ENCODE measurements at places on chromosomes 1 and 21. TPM values are rescaled to one million over a fixed set of nuclear protein-coding genes. Genes with fewer than 3 reads are reported as not detected.
A peak's percentile ranks its signal among the peaks of the same experiment; 100 is the strongest.

GRCh38 chr1:244318512-244318911 is 133.2 kb downstream of the ADSS2 start:
- no peak for ATAC-seq

The PIGP gene
- total RNA-seq = 16.5 TPM

- no peak for ATAC-seq
Measured at GRCh38 chr21:41715649-41716281, 51.1 kb downstream of the RIPK4 start.

The PLPPR4 gene
- not detected for total RNA-seq

GRCh38 chr21:32474179-32475059 is 61.9 kb downstream of the EVA1C start:
- no peak for ATAC-seq

The SELENBP1 gene
- total RNA-seq = not detected

The RAB29 gene
- total RNA-seq = 31.9 TPM

- ATAC-seq = peak; percentile 68
Measured at GRCh38 chr1:229155472-229155871, 115.4 kb upstream of the RAB4A start.

DNA sequence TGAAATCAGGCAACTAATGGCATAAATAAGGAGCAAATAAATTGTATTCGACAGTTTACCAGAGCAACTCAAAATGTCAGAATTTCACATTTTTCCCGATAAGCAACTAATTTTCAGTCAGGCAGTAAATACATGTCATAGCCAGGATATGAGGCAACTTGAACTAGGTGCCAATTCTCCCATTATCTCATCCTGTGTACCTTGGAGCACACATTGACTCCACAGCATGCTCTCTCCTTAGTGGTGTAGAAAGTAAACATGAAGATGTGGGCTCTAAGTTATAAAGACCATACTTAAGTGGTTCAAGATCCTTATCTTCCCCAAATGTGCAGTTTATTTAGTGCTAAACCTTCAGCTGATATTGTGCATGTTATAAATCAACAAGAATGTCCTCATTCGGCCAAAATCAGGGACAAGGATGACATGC is 197.8 kb downstream of the VAV3 start:
- no peak for ATAC-seq

DNA sequence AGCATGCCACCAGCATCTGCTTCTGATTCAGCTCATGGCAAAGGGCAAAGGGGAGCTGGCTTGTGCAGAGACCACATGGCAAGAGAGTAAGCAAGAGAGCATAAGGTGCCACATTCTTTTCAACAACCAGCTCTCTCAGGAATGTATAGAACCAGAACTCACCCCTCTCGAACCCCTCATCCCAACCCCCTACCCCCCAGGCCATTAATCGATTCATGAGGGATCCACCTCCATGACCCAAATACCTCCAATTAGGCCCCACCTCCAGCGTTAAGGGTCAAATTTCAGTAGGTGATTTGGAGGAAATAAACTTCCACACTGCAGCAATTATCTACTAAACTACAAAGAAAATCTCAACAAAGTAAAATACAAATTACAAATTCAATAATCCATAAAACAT is 32.2 kb upstream of the LRRC7 start:
- no peak for ATAC-seq

DNA sequence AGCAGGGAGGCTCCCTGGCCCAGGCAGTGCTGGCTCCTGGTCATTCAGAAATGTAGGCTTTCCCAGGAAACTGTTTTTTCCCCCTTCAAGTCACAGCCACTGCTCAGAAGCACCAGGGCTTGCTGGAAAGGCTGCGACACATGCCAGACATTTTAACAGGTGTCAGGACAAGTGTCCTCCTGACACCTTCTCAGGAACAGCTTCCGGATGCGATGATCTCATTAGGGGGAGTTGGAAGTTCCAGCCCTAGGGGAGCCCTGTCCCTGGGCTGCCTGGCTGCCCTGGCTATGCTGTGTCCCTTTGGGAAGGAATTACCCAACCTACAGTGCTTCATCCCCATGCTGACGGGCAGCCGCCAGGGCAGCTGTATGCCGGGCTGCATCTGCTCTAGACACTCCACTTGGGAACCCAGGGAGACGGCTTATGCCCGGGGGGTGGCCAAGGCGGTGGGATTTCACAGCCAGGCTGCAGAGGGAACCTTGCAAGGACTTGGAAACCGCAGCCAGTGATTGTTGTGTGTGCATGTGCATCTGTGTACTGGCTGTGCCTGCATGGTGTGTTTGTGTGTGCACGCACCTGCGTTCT is 41.8 kb downstream of the AJAP1 start:
- no peak for ATAC-seq

DNA sequence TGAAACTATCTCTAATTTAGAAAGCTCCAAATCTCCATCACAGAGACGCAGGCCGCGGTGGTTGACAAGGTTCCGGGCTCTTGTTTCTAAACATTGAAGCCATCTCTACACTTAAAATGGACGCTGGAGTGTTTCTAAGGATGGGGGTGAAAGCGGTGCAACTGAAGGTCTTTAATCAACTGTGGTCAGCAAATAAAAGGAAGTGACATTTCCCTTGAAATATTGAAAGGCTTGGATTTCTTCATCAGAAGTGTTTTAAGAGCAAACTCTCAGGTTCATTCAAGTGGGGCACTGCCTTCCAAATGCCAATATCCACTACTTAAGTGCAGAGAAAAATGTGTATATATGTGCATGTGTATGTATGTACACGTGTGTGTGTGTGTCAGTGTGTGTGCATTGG is 117.3 kb downstream of the KAZN start:
- ATAC-seq = no peak

DNA sequence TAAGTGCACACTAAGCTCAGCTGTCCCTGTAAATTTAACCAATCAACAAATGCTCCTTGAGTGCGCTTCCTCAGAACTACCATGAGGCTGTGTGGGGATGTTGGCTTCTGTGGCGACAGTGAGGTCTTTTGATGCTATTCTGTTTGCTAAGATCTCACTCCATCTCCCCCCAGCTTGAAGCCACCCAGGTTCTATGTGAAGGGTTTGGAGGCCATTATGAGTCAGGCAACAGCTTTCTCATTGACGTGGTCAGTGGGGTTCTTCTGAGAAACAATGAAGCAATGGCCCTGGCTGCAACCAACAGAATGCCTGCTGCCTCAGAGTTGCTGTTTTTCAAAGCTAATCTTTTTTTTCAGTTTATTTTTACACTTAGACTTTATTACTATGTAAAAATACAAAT is 205.5 kb downstream of the PTBP2 start:
- no peak for ATAC-seq

DNA sequence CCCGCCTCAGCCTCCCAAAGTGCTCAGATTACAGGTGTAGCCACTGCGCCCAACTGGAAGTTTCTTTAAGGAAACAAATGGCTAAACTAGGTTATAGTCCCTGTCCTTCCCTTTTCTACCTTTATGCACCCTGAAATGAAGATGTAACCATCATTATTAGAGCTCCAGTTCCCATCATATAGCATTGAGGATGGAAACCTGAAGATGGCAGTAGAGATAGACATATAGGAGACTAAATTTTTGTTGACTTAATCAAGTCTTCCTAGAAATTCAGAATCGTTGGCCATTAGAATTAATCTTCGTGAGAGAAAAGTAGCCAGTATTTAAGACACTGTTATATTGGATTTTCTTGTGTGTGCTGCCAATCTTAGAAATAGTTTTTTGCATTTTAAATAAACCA is 1016.3 kb upstream of the NCAM2 start:
- ATAC-seq = no peak

The CFHR5 gene
- total RNA-seq = not detected

The SPATA45 gene
- total RNA-seq = not detected

DNA sequence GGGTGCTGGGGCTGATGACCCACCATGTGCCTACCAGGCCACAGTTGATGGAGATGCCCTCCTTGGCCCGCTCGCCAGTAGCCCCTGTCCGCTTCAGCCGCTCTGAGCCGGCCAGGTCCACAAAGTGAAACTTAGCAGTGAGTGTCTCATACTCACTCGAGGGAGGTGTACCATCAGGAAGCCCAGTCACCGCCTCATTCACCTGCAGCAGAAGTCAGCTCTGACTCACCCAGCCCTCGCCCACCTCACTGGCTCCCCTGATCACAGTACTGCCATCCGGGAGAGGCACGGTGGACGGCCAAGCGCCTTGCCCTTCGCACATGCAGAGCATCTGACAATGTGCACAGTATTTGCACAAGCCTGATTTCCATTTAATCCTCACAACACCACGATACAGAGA is 18.8 kb downstream of the KIF21B start:
- peak; percentile 31 for ATAC-seq

- no peak for ATAC-seq
Measured at GRCh38 chr1:32099426-32099825, 8.4 kb upstream of the KPNA6 start.

The KCNN3 gene
- total RNA-seq = 0.11 TPM

GRCh38 chr1:6241107-6241886 is 2.7 kb upstream of the HES3 start:
- ATAC-seq = no peak

- no peak for ATAC-seq
Measured at GRCh38 chr1:168653567-168653966, 75.4 kb downstream of the DPT start.

DNA sequence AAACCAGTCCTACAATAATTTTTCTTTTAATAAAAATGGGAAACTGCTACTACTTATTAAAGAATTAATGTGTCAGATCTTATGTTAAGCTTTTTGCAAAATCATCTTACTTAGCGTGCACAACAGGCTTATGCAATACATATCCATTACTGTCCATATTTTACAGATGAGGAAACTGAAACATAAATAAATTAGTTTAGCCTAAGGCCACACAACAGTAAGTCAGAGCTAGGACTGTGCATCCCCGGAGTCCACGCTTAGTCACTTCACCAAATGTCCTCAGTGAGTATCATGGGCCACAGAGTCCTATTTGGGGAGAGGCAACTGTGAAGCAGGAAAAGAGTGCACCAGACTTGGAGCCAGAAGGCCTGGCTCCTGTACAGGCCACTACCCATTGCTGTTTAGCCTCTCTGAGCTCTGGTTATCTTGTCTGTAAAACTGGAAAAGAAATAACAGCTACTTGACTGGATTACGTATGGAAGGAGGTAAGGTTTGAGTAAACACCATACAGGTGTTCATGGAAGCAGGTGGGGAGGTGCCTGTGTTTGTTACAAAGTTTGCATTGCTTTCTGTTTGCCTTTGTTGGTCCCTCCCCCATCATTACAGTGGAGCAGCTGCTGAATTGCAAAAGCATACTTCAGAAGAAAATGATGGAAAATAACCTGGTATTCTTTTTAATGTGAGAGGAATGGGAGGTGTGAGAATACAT is 192.8 kb downstream of the FCRL5 start:
- ATAC-seq = no peak

The CRYAA gene
- total RNA-seq = not detected

GRCh38 chr1:155062151-155062686 is 1.3 kb upstream of the EFNA4 start:
- no peak for ATAC-seq

DNA sequence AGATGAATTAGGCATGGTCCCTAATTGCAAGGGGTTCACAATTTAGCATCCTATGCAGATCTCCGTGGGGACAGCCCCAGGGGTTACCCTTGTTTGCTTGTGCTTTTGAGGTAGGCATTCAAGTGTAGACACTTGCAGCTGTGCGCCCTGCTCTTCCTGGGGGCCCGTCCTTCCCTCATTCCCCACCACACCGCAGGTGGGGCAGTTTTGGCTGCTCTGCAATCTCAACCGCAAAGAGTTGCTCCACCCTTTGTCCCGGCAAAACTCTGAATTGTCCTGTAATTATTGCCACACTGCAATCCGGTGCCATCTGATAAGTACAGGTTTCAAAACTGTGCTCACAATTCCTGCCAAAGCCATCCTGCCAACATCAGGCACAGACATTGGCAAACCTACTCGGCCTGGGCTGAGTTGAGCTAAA is 65.4 kb upstream of the LYST start:
- ATAC-seq = no peak

- no peak for ATAC-seq
Measured at GRCh38 chr21:33430858-33431257, 27.6 kb downstream of the IFNGR2 start.

DNA sequence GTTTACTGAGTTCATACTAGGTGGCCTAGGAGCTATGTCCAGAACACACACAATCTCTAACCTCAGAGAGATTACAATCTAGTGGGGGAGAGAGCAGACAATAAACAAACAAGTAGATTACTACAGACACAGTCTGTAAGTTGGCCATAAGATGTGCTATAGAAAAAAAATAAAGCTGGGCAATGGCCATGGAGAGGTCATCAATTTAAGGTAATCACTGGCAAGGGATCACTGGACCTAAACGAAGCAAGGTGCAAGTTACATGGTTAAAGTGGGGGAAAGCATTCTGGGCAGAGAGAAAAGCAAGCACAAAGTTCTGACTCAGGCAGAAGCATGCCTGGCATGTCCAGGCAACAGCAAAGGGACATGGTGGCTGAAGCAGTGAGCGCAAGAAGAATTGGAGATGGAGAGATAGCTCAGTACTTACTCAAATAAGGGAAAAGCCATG is 147.0 kb downstream of the RERE start:
- no peak for ATAC-seq

The LCE1A gene
- total RNA-seq = not detected

DNA sequence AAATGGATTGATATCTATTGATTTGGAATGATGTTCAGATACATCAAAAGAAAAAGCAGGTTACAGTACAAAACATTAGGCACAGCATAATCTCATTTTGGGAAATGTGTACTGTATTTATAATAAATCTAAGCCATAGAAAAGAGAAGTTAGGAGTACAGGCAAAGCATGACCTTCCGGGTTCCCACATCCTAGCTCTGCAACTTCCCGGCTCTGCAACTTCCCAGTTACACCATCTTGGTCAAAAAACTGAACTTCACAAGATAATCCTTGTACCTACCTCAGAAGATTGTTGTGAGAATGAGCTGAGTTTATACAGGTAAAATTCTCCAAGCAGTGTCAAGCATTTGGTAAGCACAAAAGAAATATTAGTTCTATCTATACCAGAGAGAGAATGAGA is 21.7 kb upstream of the SLC44A3 start:
- ATAC-seq = no peak

GRCh38 chr1:58574816-58575215 is 2.2 kb downstream of the TACSTD2 start:
- ATAC-seq = no peak

The SLC16A4 gene
- total RNA-seq = 0.58 TPM

The LPAR3 gene
- total RNA-seq = 1.1 TPM

All from activated T-helper 17 cell treated with anti-CD3 and anti-CD28 coated beads, Interleukin-2, amount 50 U/mL, for 72 hours (primary cell).